ENCODE measurements at places on chromosomes 2 and 18.

- no peak for DNase-seq
Observed at GRCh38 chr2:230770804-230771203, 58.2 kb downstream of the CAB39 start.

DNA sequence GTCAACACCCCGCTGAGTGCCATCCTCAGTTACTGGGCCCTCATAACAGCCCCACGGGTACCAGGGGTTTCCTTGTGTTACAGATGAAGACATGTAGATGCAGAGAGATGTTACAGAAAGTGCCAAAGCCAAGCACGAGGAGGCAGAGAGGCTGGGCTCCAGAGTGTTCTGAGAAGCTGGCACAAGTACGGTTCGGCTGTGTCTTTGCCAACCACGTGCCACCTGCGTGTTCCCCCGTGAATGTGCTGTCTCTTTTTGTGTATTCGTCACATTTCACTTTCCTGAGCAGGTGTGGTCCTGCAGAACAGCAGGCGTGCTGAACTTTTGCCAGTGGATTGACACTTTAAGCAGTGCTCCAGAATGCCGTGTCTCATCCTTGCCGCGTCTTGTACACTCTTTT, 124.6 kb downstream of the NCK2 start:
- DNase-seq, result no peak

DNA sequence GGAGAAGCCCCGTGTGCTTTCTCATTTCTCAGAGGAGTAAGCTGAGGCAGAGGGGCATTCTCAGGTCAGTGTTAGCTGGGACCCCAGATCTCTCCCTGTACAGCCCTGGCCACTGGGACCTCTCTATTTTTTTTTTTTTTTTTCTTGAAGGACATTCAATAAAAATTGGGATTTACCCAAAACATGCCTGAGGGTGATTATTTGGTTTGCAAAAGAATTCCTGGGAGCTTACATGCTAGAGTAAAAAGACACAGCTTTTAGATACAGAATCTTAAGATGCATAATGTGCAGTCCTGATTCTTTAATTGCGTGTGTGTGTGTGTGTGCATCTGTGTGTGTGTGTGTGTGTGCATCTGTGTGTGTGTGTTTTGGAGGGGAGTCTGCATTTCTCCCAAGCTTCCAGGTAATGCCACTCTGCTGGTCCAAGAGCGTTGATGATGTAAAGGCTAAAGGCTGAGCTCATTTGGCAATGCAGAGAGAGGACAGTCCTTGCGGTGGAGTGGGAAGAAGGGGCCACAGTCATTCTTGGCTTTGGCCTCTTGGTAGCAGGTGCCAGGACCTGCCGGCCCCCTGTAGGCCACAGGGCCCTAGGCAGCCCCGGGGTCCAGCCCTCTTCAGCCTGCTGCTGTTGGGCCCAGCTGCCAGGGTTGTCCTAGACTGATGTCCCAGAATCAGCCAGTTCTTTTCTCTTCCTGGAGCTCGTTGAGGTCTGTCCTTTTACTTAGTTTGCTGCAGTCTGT, 74.1 kb upstream of the MCFD2 start:
- DNase-seq, result no peak

DNA sequence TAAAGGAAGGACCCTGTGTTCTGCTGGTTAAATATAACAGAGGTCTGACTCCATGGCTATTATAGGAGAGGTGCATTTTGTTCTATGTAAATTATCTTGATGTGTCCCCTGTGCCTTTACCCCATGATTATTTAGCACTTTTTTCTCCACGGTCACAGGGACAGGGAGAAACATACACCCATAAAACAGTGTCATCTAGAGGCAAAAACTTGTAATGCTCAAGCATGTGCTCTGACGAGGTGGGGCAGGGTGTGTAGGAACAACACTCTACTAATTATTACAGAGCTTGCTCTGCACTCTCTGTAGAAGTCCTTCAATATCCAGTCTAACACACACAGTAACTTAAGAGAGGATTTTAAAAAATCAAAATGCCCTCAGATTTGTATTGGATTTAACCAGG, 187.9 kb downstream of the NEDD4L start:
- DNase-seq, result no peak

- no peak for DNase-seq
Observed at GRCh38 chr2:36912695-36913094, 53.6 kb downstream of the STRN start.

GRCh38 chr2:160328811-160329527, 128.9 kb upstream of the ITGB6 start:
- DNase-seq, result no peak

DNA sequence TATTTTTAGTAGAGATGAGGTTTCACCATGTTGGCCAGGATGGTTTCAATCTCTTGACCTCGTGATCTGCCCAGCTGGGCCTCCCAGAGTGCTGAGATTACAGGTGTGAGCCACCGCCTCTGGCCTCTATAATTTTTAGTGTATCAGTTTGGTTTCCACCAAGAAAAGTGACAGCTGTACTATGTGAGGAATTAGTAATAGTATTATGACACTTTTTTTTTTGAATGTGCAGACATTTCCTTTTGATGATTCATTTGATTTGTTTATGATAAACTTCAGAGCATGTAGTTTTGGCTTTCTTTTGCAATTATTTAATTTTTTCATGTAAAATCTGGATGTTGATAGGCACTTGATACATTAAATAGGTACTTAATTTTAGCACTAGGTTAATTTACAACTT, 61.5 kb downstream of the PTPN4 start:
- DNase-seq, result peak; percentile 47

- no peak for DNase-seq
Observed at GRCh38 chr18:12074736-12075135, 18.9 kb upstream of the ANKRD62 start.

GRCh38 chr2:163990101-163990500, 254.3 kb upstream of the FIGN start:
- no peak for DNase-seq
